Activated T-cell treated with anti-CD3 and anti-CD28 coated beads, Interleukin-2, amount 50 U/mL, for 48 hours (primary cell): ENCODE measurements at places on chromosomes 1 and 21.

- no peak for DNase-seq
These were observed 36.0 kb upstream of the ABCD3 start for GRCh38 chr1:94382201-94382600.

DNA sequence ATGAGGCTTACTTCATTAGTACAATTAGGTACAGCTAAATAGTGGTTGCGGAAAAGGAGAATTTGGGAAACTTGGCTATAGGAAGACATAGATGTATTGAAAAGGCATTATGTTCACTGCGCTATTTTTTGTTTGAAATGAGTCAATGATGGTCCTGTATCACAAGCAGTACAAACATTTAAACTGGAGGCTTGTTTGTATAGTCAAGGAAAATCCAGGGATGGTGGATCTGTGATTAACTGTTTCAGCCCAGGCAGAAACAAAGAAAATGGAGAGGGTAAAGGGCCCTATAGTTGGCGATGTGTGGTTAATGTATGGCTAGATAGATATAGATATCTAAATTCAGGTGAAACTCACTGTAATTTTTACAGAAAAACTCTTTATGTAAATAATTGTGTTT lies 79.9 kb downstream of the CLIC4 start:
- DNase-seq: no peak

GRCh38 chr1:203336097-203336496 lies 14.8 kb downstream of the FMOD start:
- no peak for DNase-seq

DNA sequence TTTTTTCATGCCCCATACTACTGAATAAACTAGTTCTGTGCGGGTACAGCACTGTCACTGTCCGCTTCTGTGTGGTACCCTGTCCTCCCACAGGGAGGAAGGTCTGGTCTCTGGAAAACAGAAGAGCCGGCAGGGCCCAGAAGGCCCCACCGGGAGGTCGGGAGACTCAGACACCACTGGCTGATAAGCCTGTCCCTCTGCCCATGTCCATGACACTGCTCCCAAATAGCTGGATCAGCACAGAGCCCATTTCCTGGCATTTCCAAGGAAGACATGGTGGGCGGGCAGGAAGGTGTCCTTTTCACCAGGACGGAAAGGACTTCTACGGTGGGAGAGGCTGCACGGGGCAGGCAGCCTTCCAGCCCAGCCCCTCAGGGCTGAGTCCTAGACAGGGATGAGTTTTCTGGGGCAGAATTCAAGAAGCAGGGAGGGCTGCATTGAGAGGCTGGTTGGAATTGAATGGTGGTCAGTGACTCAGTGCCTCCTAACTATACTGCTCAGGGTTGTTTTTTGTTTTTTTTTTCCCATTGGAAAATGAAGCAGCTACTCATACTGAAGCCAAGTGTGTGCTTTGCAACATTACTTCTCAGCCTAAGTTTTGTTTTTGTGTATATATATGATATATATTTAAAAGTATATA lies 7.1 kb downstream of the PSRC1 start:
- DNase-seq: no peak

- no peak for DNase-seq
These were observed 43.9 kb downstream of the ABCG1 start for GRCh38 chr21:42262831-42263231.

- DNase-seq: no peak
These were observed 8.0 kb downstream of the MRPS14 start for GRCh38 chr1:175015243-175015642.
